ENCODE measurements at places on chromosomes 1 and 21.

GRCh38 chr1:32536117-32536516, 3.1 kb upstream of the ZBTB8A start:
- no peaks in the 10 kb centered on the region for H3K27me3 ChIP-seq
- DNase-seq: no peak
- no peak overlapping the region for H3K4me3 ChIP-seq
- no peaks in the 10 kb centered on the region for H3K36me3 ChIP-seq
- H3K27ac ChIP-seq: no peak overlapping the region

DNA sequence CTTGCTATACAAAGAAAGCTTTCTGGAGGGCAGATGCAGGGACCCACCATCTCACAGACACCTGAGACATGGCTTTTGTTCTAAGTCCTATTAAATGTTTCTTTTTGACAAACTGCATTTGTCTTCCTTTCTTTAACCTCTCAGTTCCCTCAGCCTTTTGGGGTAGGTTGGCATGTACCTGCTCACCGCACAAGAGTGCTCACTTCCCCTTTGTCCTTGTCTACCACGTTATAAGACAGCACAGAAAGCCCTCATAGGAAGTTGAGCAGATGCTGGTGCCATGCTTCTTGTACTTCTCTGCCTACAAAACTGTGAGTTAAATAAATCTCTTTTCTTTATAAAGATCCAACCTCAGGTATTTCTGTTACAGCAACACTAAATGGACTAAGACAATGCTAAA, 31.9 kb upstream of the RGS21 start:
- H3K36me3 ChIP-seq: no peaks in the 10 kb centered on the region

DNA sequence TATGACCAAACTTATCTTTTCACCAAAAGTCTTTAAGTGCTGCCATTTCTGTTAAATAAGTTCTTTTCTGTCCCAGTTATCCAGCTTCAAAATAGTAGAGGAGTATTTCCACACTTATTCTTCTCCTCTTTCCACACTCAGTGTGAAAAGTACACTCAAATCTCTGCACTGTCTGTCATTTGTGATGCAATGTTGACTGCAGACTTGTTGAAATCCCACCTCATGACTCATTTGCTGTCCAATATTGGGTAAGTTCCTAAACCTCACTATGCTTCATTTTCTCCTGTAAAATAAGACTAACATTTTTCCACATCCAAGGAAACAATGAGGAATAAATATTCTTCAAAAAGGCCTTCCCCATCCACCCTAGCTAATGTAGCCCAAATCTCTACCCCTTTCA, 17.5 kb downstream of the LRRIQ3 start:
- no peaks in the 10 kb centered on the region for H3K27me3 ChIP-seq

DNA sequence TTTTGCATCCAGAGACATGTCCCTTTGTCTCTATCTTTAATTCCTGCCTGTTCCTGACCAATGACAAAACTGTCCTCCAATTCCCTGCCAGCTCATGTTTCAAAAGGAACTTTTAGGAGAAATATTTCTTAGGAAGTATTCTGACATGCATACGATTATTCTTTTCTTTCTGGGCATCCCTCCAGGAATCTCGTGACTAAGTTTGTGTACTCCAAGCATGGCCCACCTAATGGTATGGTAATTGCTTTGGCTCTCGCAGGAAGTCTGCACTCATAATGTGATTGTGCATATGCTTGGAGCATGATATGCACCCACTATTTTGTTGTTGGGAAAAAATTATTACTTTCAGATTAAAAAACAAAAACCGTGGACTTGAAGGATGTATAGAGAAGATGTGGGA, 256.4 kb downstream of the PRDM2 start:
- no peak overlapping the region for H3K4me3 ChIP-seq
- no peaks in the 10 kb centered on the region for H3K27me3 ChIP-seq
- H3K27ac ChIP-seq: no peak overlapping the region
- DNase-seq: no peak
- peaks cover 11% of the 10 kb centered on the region for H3K4me1 ChIP-seq
- H3K36me3 ChIP-seq: no peaks in the 10 kb centered on the region

GRCh38 chr1:95408507-95409136, 174.6 kb downstream of the RWDD3 start:
- no peaks in the 10 kb centered on the region for H3K27me3 ChIP-seq
- no peaks in the 10 kb centered on the region for H3K4me1 ChIP-seq
- no peak for DNase-seq
- H3K36me3 ChIP-seq: no peaks in the 10 kb centered on the region

DNA sequence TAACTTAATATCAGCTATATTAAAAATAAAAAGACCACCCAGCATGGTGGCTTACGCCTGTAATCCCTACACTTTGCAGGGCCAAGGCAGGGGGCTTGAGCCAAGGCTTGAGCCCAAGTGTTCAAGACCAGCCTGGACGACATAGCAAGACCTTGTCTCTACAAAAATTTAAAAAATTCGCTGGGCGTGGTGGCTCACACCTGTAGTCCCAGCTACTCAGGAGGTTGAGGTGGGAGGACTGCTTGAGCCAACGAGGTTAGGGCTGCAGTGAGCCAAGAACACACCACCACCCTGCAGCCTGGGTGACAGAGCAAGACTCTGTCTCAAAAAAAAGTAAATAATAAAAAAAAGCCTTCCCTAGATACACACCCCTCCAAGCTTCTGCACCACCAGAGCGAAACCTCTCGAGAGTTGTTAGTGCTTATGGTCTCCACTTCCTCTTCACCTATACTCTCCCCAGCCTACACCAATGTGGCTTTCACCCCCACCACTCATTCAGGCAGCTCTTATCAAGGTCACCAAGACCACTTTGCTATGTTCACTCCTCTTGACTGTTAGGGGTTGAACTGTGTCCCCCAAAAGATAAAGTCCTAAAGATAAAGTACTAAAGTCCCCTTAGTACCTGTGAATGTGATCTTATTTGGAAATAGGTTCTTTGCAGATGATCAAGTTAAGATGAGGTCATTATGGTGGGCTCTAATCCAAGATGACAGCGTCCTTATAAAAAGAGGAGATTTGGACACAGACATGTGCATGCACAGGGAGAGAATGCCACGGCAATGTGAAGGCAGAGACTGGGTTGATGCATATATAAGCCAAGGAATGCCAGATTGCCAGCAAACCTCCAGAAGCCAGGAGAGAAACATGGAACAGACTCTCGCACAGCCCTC, 6.8 kb upstream of the PPP1R15B start:
- peak overlapping the region; percentile 92 for H3K27ac ChIP-seq
- peaks cover 6% of the 10 kb centered on the region for H3K36me3 ChIP-seq
- no peak for DNase-seq
- no peak overlapping the region for H3K4me3 ChIP-seq

GRCh38 chr1:35431173-35431599, 126.0 kb downstream of the KIAA0319L start:
- H3K27me3 ChIP-seq: no peaks in the 10 kb centered on the region
- H3K4me3 ChIP-seq: no peak overlapping the region
- H3K4me1 ChIP-seq: no peaks in the 10 kb centered on the region
- H3K36me3 ChIP-seq: peaks cover 49% of the 10 kb centered on the region

DNA sequence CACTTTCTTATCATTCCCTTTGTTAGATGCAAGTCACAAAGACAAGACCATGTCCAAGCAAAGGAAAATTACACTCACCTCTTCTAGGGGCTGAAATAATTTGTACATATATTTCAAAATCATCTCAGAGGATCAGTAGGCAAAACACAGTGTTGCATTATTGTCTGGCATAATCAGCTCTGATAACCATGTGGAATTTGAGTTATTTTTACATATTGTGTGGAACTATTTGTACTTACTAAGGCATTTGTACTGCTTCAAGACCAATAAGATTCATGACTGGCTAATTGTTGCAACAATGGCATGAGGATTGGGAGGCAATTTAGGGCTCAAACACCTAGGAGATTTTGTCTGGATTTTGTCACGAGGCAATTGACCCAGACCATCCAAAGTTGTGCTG, 1716.4 kb downstream of the BRINP3 start:
- no peak for DNase-seq
- H3K36me3 ChIP-seq: no peaks in the 10 kb centered on the region
- no peak overlapping the region for H3K4me3 ChIP-seq
- H3K27me3 ChIP-seq: no peaks in the 10 kb centered on the region
- no peak overlapping the region for H3K27ac ChIP-seq

DNA sequence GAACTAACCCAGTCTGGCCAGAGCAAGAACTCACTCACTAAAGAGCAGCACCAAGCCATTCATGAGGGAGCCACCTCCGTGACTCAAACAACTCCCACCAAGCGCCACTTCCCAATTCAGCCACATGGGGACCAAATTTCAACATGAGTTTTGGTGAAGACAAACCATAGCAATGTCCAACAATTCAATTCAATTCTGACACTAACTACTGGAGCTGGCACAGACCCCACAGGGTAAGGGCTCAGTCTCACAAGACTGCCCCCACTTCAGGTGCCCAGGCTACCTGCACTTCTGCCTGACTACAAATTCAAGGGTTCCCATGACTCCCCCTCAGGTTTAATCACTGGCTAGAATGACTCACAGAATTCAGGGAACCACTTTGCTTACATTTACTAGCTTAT, 48.8 kb upstream of the RAP1A start:
- no peaks in the 10 kb centered on the region for H3K27me3 ChIP-seq
- no peak for DNase-seq
- no peaks in the 10 kb centered on the region for H3K36me3 ChIP-seq
- no peak overlapping the region for H3K27ac ChIP-seq

- H3K27me3 ChIP-seq: peaks cover 15% of the 10 kb centered on the region
- no peak overlapping the region for H3K4me3 ChIP-seq
- H3K27ac ChIP-seq: no peak overlapping the region
- no peaks in the 10 kb centered on the region for H3K36me3 ChIP-seq
- no peak for DNase-seq
These were observed 50.2 kb upstream of the DNAH14 start for GRCh38 chr1:224879162-224879803.

DNA sequence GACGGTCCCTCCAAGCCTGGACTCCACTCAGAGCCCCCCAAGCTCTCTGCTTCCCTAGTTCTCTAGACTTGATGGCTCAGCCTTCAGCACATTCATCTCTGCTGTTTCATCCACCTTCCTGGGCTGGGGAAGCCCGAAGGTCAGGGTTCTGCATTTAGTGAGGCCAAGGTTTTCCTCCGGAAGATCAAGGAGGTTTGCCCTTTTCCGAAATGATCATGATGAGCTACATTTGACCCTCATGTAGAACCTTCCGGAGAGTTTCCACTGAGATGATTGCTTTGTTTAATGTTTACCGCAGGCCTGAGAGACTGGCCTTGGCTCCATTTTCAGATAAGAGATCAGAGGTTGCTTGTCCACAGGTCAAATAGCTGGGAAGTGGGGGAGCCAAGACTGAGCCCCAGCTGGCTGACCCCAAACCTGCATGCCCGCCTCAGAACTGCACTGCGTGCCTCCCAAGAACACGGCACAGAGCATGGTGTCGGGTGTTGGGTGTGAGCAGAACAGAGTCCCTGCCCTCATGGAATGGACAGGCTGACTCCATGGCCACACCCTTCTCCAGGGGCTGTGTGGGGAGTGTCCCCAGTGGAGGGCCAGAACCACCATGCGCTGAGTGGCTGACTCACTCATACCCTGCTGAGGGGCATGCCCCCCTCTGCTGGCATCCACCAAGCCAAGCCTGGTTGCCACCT, 200.8 kb upstream of the TMEM51 start:
- no peak for DNase-seq
- no peaks in the 10 kb centered on the region for H3K27me3 ChIP-seq
- no peak overlapping the region for H3K27ac ChIP-seq
- no peak overlapping the region for H3K4me3 ChIP-seq
- peaks cover 48% of the 10 kb centered on the region for H3K4me1 ChIP-seq

DNA sequence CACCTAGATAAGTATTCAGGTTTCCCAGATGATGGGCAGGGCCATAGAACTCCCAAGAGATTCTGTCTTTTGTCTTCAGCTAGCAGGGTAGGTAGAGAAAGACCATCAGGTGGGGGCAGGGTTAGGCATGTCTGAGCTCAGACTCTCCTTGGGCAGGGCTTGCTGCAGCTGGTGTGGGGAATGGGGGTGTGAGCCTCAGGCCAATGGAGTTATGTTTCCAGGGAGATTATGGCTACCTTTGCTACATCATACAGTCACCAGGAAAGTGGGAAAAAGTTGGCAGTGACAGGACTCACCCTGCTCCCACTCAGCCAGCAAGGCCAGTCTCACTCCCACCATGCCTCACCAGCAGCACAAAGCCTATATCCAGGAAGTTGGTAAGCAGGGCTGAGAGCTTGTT, 77.8 kb downstream of the DRAM2 start:
- no peaks in the 10 kb centered on the region for H3K36me3 ChIP-seq
- H3K27me3 ChIP-seq: peaks cover 3% of the 10 kb centered on the region
- no peak overlapping the region for H3K4me3 ChIP-seq
- no peak overlapping the region for H3K27ac ChIP-seq
- no peaks in the 10 kb centered on the region for H3K4me1 ChIP-seq

- H3K4me1 ChIP-seq: no peaks in the 10 kb centered on the region
- peaks cover 8% of the 10 kb centered on the region for H3K27me3 ChIP-seq
- no peak overlapping the region for H3K27ac ChIP-seq
- H3K4me3 ChIP-seq: no peak overlapping the region
- H3K36me3 ChIP-seq: peaks cover 35% of the 10 kb centered on the region
These were observed 34.4 kb downstream of the KIAA0040 start for GRCh38 chr1:175158170-175158591.

GRCh38 chr1:32701951-32702598, 495 bp downstream of the SYNC start:
- peak; percentile 71 for DNase-seq
- peaks cover 38% of the 10 kb centered on the region for H3K4me1 ChIP-seq
- H3K27ac ChIP-seq: peak overlapping the region; percentile 87
- no peaks in the 10 kb centered on the region for H3K36me3 ChIP-seq

DNA sequence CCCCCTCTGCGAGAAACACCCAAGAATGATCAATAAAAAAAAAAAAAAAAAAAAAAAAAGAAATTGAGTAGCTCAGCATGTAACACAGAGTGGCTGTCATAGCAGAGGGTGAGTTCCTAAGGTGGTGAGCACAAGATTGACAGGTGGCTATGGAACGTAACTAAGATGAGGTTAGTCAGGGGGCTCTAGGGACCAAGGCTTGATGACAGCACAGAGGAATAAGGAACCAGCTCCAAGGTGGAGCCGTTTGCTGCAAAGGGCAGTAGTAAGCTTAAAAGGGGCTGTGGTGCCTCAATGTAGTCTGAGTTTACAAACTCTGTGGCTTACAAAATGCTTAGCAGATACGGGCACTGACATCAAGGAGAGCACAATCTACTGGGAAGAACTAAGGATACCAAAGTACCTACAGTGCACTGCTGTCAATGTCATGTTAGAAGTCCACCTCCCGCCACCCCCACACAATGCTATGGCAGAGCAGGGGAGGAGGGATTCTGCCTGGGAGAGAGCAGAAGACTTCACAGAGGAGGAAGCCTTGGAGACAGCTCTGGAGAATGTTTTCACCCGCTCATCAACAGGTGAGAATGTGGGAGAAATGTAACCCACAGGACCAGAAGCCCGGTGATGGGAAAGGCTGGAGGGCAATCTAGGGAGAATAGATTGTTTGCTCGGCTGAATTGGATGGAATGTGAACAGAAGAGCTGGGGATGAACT, 13.1 kb downstream of the IQGAP3 start:
- no peaks in the 10 kb centered on the region for H3K27me3 ChIP-seq
- no peaks in the 10 kb centered on the region for H3K36me3 ChIP-seq
- peaks cover 3% of the 10 kb centered on the region for H3K4me1 ChIP-seq

- no peak overlapping the region for H3K27ac ChIP-seq
- DNase-seq: no peak
- H3K4me3 ChIP-seq: no peak overlapping the region
These were observed 88.3 kb upstream of the SELENON start for GRCh38 chr1:25711555-25712298.

- peaks cover 95% of the 10 kb centered on the region for H3K27me3 ChIP-seq
- no peaks in the 10 kb centered on the region for H3K36me3 ChIP-seq
- peak overlapping the region; percentile 7 for H3K4me3 ChIP-seq
- H3K27ac ChIP-seq: no peak overlapping the region
These were observed 7.1 kb downstream of the DMRTA2 start for GRCh38 chr1:50416150-50416527.

GRCh38 chr1:226362361-226362760, 45.5 kb downstream of the PARP1 start:
- H3K4me1 ChIP-seq: no peaks in the 10 kb centered on the region
- DNase-seq: no peak
- H3K4me3 ChIP-seq: no peak overlapping the region
- H3K27me3 ChIP-seq: no peaks in the 10 kb centered on the region

All from suprapubic skin (tissue), 4 donors.